ENCODE measurements at places on chromosomes 4 and X.

DNA sequence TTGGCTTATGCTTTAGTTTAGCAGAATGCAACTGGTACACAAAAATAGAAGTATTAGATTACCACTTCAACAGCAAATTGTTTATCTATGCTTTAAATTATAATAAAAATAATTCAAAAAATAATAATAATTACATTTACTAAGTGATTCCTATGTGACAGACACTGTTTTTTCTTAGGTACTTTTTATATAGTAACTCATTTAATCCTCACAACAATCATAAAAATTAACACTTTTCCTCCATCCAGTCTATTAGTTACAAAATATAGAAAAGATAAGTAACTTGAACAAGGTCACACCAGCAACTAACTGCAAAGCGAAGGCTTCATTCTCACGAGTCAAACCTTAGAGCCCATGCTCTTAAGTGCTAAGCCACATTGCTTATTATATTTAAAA, 155.2 kb downstream of the PDGFC start:
- no peak for DNase-seq

- no peak for DNase-seq
Observed at GRCh38 chrX:39022106-39022505, 220.8 kb downstream of the MID1IP1 start.

DNA sequence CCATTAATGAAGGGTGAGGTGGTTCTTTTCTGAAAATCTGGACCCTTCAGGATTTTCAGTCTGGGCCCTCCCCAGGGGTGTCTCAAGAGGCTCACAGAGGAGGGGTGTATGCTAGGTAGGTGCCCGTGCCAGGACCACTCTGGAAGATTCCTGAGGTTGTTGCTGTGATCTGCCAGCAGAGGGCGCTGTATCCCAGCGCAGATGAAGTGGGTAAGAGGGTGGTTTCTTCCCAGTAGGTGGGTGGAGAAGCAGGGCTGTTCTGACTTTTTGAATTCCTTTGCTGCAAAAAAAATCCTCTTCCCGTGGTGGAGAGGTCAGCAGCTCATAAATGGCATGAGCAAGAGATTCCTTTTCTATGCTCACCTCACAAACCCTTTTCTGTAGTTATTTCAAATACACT, 51.1 kb downstream of the SCML1 start:
- no peak for DNase-seq

GRCh38 chr4:7654550-7655445, 220.1 kb upstream of the PSAPL1 start:
- DNase-seq, result no peak

DNA sequence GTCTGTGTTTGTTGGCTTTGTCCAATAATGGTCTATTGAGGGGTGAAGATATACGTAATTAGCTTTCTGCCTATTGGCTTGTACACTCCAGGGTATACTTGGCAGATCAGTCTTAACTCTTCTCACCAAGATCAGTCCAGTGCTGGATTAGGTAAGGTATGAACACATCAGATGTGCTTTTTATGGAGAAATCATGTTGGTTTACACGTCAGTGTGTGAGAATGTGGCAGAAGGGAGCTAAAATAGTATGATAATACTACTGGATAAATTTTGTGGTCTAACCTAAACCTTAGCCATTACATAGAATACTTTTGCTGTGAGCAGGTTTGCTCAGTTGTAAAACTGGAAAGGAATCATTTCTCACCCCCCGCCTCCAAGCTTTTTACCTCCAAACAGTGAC, 4.2 kb downstream of the PDHA1 start:
- DNase-seq, result no peak

DNA sequence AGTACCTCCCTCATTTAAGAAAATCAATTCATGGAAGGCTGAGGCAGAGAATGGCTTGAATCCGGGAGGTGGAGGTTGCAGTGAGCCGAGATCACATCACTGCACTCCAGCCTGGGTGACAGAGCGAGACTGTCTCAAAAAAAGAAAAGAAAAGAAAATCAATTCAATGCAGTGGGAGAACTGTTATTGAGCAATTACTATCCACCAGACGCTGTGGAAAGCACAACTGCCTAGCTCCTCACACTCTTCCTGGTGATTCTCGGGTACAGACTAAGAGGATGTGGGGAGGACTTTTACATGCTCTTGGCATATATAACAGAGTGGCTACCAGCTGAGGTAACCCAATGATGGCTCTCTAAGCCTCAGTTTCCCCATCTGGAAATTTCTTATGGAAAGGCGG, 2.7 kb upstream of the TMSB4X start:
- DNase-seq, result no peak

- no peak for DNase-seq
Observed at GRCh38 chrX:68086709-68087108, 346.6 kb downstream of the OPHN1 start.

- DNase-seq, result no peak
Observed at GRCh38 chr4:20603671-20604313, 96.5 kb upstream of the PACRGL start.

DNA sequence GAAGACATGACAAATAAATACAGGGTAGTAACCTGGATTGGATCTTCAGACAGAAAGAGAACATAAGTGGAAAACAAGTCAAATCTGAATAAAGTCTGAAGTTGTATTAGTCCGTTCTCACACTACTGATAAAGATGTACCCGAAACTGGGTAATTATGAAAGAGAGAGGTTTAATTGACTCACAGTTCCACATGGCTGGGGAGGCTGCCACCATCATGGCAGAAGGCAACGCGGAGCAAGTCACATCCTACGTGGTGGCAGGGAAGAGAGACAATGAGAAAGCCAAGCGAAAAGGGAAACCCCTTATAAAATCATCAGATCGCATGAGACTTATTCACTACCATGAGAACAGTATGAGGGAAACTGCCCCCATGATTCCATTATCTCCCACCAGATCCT, 82.8 kb downstream of the USP46 start:
- DNase-seq, result no peak

- no peak for DNase-seq
Observed at GRCh38 chrX:124208660-124209059, 123.8 kb upstream of the TEX13D start.

DNA sequence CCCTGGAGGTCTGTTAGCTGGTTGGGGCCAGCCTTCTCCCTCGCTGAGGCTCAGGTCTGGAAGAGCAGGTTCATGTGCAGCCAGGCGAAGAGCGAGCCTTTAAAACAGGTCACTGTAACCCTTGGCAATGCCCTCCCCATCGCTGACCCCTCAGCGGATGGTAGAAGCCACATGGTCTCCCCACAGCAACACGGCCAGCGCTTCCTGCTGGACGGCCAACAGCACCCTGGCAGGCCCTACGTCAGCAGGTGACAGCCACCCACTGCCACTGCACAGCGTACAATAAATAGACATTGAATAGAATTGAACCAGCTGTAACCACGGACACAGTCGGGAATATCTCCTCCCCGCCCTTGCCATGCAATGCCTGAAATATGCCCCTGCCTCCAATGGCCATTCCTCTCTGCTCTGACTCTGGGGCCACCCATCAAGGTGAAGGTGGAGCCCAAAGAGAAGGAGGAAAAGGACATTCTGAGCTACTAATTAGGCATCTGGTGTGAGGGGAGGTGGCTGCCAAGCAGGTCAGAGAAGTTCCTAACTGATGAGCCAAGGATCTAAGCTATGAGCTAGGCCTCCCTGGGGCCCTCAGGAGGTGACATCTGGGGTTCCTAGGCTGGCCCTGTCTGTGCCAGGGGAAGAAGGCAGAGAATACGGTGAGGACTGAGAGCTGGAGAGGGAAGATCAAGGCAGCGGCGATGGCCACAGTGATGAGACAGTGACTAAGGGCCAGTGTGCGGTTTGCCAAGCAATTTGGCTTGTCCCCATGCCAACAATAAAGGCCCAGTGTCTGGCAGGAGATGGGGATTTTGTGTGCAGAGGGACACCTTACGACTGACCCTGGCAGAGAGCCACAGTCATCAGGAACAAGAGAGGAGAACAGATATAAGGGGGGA, 202.3 kb downstream of the BCOR start:
- DNase-seq, result no peak

- DNase-seq, result no peak
Observed at GRCh38 chrX:41457613-41458192, 10.6 kb downstream of the NYX start.

- DNase-seq, result no peak
Observed at GRCh38 chrX:19799319-19800182, 87.8 kb downstream of the SH3KBP1 start.

DNA sequence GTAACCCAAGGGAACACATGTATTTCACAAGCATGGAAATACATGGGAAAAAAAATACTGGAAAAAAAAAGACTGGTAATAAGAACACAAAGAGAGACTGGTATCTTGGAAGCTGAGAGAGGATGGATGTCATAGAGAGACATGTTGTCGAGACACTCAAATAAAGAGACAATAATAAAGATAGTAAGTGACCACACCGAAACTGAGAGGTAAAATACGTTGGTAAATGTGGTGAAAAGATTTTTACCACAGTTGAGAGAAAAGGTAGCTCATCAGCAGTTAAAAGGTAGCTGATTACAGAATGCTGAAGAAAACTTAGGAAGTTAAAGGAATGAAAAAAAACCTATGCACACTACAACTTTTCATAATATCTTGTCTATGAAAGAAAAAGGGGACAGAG, 81.1 kb downstream of the ARAP2 start:
- DNase-seq, result no peak

GRCh38 chrX:153773218-153773611, 7.6 kb upstream of the SRPK3 start:
- DNase-seq, result no peak
